Jurkat, Clone E6-1 (cell line): ENCODE measurements at places on chromosomes 16 and 17.

GRCh38 chr16:11413907-11414595, 68.8 kb downstream of the RMI2 start:
- no peak for DNase-seq

GRCh38 chr17:79548116-79548515, 62.7 kb downstream of the RBFOX3 start:
- DNase-seq: no peak

GRCh38 chr16:50083996-50084395, 18.2 kb downstream of the HEATR3 start:
- no peak for DNase-seq

DNA sequence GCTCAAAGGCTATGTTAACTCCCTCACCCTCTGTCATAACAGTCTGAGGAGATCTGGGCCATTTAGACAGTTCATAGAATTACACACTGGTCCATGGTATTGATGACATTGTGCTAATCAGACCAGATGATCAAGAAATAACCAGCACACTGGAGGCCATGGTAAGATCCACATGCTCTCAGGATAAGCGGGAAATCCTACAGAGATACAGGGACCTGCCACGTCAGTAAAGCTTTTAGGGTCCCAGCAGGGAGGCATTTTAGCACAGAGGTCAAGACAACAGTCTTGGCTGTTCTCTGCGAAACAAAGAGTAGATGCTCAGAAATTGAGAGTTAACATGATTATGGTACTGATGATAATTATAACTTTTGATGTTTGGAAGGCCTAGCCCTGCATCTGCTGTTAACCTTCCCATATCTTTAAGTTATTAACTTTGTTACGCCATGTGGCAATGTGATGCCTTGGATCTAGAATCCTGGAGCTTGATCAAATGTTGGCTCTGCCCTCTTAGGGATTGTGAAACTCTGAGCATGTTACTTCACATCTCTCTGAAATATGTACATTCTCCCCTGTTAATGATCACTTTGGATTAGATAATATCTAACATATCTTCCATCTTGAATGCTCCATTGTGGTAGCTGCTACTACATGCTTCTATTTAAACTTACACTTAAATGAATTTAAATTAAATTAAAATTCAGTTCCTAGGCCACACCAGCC, 172.0 kb upstream of the SOX9 start:
- DNase-seq: no peak

- DNase-seq: no peak
Observed at GRCh38 chr17:64551461-64551860, 44.7 kb downstream of the CEP95 start.

- no peak for DNase-seq
Observed at GRCh38 chr16:88977018-88977811, at the start of gene CBFA2T3. Gene CBFA2T3 (minus strand): TSS chr16:88977207. CDS start chr16:88976807, 400 bp downstream.

DNA sequence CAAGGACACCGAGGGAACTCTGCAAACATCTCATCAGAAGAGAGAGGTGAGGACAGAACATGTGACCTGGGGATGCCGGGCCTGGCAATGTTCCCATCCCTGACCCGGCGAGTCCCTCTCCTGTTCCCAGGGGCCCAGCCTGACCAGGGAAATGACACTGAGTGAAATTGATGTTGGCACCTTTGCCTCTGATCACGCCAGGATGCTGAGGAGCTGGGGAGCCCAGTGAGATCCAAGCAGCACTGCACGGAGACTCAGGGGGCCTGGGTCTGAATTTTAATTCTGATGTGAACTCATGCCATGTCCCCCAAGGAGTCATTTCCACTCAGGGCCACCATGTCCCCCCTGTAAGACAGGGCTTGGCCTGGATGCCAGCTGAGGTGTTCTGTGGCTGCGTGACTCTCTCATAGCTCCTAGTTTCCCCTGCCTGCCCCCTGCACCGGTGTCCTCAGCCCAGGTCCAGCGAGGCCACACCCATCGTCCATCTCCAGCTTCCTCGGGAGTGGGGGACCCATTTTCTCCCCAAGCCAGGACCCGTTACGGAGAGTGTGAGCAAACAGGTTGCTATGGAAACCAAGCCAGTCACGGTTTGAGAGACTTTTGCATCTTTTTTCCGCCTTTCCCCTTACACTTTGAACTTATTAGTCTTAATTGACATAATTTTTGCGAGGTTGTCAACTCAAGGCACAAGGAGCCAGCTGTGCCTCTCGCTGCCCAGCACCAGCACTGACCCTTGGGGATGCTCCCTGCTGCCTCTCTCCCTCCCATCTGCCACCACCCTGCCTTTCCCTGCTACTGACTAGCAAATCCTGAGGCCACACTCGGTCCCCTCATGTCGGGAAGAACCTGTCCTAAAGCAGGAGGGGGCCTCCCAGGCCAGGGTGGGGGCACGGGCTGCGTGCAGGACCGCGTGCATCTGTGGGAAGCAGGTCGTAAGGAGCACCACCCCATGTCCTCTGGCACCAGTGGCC, 150.0 kb downstream of the SDK2 start:
- DNase-seq: no peak
